Activated CD8-positive, alpha-beta memory T cell treated with anti-CD3 and anti-CD28 coated beads, Interleukin-2, amount 50 U/mL, for 48 hours (primary cell): ENCODE measurements at places on chromosomes 12 and 14.

- no peak for DNase-seq
These were observed 22.2 kb upstream of the PLEKHG6 start for GRCh38 chr12:6288235-6288634.

GRCh38 chr12:48189331-48190125, 6.1 kb downstream of the CCDC184 start:
- DNase-seq = peak; percentile 81

DNA sequence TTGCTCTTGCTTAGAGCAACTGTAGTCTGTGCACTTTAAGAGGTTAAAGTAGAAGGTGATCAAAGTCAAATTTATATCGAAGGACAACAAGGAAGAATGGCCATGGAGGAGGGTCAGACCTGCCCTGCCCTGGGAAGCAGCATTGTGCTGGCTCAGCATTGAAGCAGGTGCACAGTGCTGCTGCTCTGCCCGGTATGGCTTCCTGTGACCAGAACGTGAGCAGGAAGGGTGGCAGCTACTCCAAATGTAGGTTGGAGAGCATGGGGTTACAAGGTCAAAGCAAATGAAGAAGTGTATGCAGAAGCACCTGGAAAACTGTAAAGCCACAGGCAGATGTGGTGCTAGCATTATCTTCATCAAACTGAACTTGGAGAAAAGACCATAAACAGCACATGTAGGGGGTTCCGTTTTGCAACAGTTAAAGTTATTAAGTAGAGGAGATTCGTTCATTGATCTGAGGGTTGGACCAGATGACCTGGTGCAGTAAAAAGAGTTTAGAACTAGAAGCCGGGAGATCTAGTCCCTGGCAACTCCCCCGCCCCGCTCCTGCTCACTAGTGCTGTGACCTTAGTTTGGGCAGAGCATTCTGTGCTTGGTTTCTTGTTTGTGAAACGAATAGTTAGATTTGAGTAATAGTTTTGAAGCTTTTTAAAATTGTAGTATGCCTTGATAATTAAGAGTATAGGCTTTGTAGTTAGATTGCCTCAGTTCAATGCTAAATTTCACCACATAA, 84.2 kb downstream of the SCN8A start:
- no peak for DNase-seq

DNA sequence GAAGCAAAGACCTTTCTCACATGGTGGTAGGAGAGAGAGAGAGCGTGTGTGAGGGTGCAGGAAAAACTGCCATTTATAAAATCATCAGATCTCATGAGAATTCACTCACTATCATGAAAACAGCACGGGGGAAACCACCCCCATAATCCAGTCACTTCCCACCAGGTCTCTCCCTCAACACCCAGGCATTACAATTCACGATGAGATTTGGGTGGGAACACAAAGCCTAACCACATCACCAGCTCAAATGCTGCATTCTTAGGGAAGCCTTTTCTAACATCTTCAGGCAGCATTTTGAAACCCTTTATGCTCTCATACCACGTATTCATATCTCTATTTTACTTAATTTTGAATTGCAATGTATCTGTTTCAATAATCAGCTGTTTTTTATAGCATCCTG, 165.9 kb downstream of the TMTC3 start:
- DNase-seq = no peak

DNA sequence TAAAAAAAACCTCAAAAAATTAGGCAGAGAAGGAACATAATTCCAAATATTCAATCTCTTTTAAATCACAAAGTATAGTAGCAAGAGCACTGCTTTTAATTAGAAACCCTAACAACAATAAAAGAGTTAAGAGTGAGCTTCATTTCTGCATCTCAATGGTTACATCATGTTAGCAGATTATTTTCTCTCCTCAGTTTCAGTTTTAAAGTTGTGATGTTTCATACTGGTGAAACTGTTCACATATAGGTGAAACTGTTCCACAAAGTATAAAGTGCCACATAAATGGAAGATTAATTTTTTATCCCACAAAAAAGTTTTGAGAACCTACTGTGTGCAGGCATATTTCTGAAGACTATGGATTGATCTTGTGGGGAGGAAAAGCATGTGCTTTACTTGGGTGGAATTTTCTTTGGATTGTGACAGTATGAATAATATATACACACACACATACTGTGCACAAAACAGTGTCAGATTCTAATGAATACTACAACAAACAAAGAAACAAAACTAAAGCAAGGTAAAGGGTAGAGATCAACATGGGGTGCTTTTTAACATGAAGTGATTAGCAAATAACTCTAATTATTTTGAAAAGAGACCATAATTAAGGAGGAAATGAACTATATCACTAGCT, 17.1 kb downstream of the LUM start:
- DNase-seq = no peak

- no peak for DNase-seq
These were observed 185.5 kb upstream of the PRMT8 start for GRCh38 chr12:3305464-3305863.

DNA sequence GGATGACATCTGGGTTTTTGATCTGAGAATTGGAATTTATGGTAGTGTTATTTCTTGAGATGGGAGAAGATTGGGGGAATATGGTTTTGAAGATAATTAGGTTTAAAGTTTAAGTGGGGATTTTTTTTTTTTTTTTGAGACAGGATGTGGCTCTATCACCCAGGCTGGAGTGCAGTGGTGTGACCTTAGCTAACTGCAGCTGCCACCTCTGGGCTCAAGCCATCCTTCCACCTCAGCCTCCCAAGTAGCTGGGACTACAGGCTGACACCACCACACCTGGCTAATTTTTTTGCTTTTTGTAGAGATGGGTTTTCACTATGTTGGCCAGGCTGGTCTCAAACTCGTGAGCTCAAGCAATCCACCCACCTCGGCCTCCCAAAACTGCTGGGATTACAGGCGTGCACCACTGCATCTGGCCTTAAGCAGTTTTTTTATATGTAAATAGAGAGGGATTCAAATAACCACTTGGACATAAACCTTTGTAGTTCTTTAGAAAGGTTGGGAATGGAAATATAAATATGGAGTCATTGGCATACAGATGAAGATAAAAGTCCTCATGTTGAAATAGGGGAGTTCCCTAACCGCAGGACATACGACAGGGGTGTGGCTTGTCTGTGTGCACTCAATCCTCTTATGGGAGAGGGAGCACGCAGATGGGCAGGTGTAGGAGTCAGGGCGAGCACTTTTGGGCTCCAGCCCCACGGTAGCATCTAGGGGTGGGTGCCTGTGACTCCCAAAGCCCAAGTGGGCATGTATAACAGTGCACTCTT, 4.7 kb downstream of the LIN52 start:
- no peak for DNase-seq

- DNase-seq = peak; percentile 92
These were observed 12.9 kb downstream of the SPRYD3 start for GRCh38 chr12:53065975-53066931.

GRCh38 chr14:84028080-84028604, 1501.8 kb upstream of the FLRT2 start:
- DNase-seq = no peak

- no peak for DNase-seq
These were observed 660 bp upstream of the MAP1LC3B2 start for GRCh38 chr12:116558280-116559161.

- DNase-seq = peak; percentile 10
These were observed 28.2 kb downstream of the GALNT16 start for GRCh38 chr14:69288011-69288771.

DNA sequence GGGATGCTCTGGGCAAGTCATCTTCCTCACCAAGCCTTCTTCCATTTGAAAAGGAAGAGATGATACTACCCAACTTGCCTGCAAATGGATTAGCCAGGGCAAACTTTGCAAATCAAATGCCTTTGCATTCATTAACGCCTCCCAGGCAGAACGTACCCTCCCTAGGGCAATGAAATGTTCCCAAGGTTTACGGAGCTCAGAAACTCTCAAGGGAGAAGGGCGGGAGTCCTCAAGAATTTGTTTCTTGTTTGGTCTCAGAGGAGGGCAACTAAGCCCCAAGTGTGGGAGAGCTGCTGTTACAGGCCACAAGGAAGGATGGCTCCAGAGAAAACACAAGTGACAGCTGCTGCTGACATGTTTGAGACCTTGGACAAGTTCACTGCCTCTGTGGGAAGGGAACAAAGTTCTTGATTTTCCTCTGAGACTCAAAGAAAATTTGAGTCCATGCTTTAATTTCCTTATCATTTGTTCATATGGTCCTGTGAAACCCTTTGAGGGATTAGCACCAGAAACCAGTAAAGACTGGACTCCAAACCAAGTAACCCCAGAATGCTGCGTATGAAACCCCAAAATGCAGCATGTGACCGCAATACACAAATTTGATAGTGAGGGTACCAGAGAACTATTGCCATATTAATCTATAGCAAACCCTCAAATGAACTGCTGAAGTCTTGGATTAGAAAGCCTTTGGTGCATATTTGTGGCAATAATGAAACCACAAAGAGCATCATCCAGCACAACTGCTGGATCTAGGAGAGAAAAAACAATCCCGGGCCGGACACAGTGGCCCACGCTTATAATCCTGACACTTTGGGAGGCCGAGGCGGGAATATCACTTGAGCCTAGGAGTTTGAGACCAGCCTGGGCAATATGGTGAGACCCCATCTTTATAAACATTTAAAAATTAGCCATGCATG, 22.9 kb downstream of the SPTB start:
- no peak for DNase-seq

GRCh38 chr12:94229902-94230301, 81.5 kb downstream of the PLXNC1 start:
- DNase-seq = no peak

GRCh38 chr12:21615431-21615830, 10.8 kb upstream of the GYS2 start:
- DNase-seq = no peak

DNA sequence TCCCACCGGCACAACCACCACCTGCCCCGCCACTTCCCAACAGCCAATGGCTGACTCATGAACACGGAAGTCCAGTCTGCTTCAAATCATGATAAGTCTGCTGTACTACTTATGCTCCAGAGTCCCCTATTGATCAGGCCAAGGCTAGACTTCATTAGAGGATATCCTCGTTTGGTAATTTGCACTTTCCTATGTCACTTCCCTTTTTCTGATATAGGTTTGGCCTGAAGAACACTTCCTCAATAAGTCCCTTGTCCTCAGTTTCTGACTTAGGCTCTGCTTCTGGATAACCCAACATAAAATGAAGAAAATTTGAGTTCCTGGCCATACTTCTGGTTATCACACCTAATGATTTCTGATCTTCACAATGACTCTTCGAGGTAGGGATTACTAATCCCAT, 45.3 kb downstream of the IFNG-AS1 start:
- no peak for DNase-seq

- no peak for DNase-seq
These were observed 1.7 kb upstream of the TMEM229B start for GRCh38 chr14:67490196-67490595.

DNA sequence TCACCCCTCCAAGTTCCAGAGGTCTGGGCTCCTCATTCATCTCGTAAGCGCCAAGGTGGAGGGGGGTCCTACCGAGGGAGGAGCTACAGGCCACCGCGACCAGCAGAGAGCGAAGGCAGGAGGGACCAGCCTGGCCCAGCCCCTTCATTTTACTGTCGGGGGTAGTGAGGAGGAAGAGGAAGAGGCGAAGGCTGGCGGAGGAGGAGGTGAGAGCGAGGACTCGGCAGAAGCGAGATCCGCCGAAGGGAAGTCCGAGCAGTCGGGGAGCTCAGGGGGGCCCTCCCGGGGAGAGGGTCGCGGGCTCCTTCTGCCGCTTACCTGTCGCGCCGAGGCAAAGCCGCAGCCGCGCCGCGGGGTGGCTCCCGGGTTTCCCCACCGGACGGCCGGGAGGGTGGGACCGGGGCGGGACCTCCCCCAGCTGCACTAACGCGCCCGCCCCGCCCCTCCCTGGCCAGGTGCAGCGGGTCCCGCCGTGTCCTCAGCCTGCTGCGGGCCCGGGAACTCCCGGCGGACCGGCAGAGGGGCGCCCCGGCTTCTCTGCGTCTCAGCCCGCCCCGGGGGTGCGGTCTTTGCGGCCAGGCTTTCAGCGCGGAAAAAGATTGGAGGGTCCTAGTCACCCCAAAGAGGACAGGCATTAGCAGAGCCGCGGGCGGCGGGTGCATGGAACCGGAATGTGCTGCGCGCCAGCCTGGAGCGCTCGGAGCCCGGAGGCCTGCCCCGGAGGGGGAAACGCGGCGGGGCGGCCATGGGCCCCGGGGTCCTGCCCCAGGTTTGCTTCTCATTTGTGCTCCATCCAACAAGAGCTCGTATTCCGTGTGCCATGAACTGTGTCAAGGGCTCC, at the start of gene GALNT6:
GALNT6 (minus strand) TSS at position 124 of the 841 bp plus-strand sequence. CDS start 11,625 bp downstream, outside the sequence.
- DNase-seq = peak; percentile 84

- DNase-seq = no peak
These were observed 85.5 kb upstream of the FZD10 start for GRCh38 chr12:130076752-130077151.

DNA sequence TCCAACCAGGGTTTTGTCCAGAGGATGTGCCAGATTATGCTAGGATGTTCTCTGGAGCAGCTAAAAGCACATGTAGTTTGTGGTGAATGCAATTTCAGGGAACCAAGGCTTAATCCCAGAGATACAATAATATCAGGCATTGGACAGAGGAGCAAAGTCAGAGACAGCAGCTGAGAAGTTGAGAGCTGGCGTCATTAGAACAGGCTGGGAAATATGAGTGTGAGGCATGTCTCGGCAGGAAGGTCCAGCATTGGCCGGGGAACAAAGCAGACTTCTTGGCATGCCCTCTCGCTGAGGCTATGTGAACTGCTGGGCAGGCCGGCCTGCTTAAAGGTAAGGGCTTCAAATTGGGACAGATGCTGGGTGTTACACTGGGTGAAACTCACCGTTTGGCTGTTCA, 125.4 kb downstream of the CAND1 start:
- no peak for DNase-seq

- no peak for DNase-seq
These were observed 36.4 kb upstream of the ATXN2 start for GRCh38 chr12:111635524-111635923.

DNA sequence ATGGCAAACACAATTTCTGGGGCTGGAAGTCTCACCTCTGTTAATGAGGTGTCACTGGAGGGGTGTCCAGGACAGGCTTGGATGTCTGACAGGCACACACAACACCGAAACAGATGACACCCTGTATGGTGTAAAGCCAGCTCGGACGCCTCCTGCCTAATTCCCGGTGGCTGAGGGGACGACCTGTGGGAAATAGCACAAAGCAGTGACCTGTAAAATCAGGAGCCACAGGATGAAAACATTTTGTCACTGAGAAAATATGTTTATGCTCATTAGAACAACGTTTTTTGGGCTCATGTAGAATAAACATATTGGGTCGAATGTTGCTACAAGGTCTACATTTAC, 285.0 kb upstream of the RTL1 start:
- DNase-seq = no peak

- DNase-seq = no peak
These were observed 367.2 kb upstream of the LMO3 start for GRCh38 chr12:16972923-16973770.

- DNase-seq = no peak
These were observed 40.5 kb downstream of the ESR2 start for GRCh38 chr14:64253672-64254071.

- no peak for DNase-seq
These were observed 5.0 kb downstream of the CARMIL3 start for GRCh38 chr14:24056800-24057184.

- DNase-seq = peak; percentile 48
These were observed 6.0 kb downstream of the PLD4 start for GRCh38 chr14:104930526-104931303.
